ENCODE measurements at places on chromosomes 12 and 14. TPM values are rescaled to one million over a fixed set of nuclear protein-coding genes. Genes with fewer than 3 reads are reported as not detected.

- H3K4me3 ChIP-seq = no peak overlapping the region
- H3K36me3 ChIP-seq = no peaks in the 10 kb centered on the region
- H3K4me1 ChIP-seq = no peaks in the 10 kb centered on the region
- no peaks in the 10 kb centered on the region for H3K27me3 ChIP-seq
Observed at GRCh38 chr12:47876440-47876960, 28.3 kb downstream of the VDR start.

DNA sequence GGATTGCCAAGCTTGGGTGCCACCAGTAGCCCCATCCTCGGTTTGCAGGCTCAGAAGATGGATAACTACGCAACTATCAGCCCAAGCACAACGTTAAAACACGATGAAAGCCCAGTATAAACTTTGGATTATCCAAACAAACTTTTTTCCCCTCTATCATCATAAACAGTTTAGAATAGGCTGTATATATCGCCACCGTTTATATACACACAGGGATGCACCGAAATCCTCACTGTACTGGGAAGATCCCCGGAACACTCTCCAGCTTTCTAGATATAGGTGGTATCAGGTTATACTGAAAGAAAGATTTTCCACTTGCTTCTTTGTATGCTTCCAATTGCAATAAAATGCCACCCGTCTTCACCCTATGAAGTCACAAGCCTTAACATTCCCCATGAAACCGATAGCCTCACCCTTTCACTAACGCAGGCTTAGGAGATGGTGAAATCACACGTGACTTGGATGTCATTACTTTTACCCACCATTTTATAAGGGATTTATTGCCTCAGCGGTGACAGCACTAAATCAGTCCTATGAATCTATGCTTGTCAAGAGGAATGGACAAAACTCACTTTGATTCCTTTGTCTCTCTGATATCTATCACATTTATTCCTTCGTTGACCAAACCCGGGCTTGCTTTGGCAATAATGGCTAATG lies 207.6 kb upstream of the FOXN3 start:
- H3K36me3 ChIP-seq = no peaks in the 10 kb centered on the region
- DNase-seq = no peak
- no peak overlapping the region for H3K27ac ChIP-seq
- no peaks in the 10 kb centered on the region for H3K4me1 ChIP-seq
- no peak overlapping the region for H3K4me3 ChIP-seq

GRCh38 chr12:73057428-73057827 lies 785.3 kb downstream of the TRHDE start:
- H3K4me1 ChIP-seq = no peaks in the 10 kb centered on the region
- no peak overlapping the region for H3K27ac ChIP-seq
- no peaks in the 10 kb centered on the region for H3K27me3 ChIP-seq

DNA sequence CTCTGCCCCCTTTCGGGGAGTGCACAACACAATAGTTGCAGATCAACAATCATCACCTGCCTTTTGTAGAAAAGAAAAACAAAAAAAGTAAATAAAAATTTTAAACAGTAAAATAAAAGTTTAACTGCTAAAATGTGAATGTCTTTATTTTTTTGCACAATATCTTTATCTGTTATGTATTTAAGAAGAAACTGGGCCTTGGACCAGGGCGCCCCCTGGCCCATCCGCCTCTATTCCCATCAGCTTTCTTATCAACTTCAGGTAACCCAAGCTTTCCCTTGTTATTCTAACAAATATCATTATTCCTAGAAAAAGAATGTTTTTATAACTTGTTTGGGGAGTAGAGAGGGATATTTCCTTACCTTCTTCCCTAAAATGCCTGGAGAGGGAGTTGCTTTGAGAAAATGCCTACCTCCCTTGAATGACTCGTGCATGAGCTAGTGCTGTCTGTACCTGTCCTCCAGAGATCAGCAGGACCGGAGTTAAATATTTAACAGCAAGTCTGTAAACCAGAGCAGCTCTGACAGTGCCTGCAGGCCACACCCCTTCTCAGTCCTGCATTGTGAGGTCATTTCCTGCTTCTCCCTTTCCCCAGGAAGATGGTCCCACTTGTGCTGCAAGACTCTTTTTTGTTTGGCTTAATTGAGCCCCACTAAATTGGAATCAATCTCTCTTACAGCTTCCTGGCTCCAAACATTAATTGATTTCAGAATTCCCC lies 192.8 kb upstream of the RGS6 start:
- peaks cover 9% of the 10 kb centered on the region for H3K36me3 ChIP-seq
- H3K27ac ChIP-seq = no peak overlapping the region
- no peaks in the 10 kb centered on the region for H3K27me3 ChIP-seq

DNA sequence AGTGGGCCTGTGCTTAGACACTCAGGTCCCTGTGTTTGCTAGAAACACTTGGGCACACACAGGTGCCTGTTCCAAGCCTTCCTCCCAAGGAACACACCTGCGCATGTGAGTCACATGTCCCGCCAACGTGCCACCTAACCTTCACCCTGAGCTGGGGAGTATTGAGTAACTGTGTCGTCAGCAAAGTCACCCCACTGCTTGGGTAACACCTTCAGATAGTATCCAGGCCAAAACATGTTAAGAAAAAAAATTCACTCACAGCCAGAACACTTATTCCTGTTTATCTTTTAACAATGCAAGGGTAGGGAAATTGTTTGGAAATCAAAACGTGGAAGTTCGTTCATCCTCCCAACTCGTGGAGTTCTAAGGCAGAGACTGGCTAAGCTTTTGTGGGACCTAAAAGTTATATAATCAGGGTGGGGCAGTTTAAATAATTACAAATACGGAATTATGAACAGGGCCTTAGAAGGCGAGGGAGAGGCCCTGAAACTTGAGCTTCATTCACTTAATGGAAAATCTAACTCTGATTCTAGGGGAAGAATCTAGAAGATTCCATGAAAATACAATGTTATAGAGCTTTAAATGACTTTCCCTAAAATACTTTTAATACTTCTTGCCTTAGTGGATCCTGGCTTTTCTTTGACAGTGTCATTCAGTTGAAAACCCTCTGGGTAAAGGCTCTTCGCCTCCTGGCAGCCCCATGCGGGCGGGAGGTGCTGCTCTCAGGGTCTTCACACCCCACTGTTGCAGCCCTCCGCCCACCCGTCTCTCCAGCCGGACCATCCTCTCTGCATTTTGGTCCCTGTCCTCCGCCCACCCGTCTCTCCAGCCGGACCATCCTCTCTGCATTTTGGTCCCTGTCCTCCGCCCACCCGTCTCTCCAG lies 30.3 kb upstream of the ADIPOR2 start:
- H3K27ac ChIP-seq = peak overlapping the region; percentile 87
- no peaks in the 10 kb centered on the region for H3K36me3 ChIP-seq
- peaks cover 34% of the 10 kb centered on the region for H3K4me1 ChIP-seq

GRCh38 chr12:64669270-64669842 lies 59.1 kb downstream of the RASSF3 start:
- DNase-seq = no peak
- H3K4me3 ChIP-seq = peak overlapping the region; percentile 7
- H3K27me3 ChIP-seq = no peaks in the 10 kb centered on the region
- H3K27ac ChIP-seq = peak overlapping the region; percentile 47
- no peaks in the 10 kb centered on the region for H3K36me3 ChIP-seq

GRCh38 chr14:61041704-61042103 lies 60.7 kb downstream of the SLC38A6 start:
- H3K36me3 ChIP-seq = no peaks in the 10 kb centered on the region
- H3K27ac ChIP-seq = no peak overlapping the region
- no peak overlapping the region for H3K4me3 ChIP-seq
- no peaks in the 10 kb centered on the region for H3K27me3 ChIP-seq

DNA sequence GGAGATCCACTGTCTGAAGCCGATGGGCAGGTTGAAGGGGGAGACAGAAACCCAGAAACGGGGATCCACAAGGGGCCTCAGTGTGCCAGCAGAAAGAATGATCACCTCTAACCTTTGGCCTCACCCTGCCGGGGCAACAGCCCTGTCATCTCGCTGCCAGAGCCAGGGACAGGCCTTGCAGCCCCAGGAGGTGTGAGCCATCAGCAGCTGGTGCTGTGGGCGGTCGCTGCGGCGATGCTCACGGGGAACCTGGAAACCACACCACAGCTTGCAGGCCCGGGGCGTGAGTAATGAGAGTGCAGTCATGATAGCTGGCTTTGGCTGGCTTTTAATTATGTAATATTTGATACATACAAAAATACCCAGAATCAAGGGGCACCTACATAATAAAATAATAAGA lies 4.7 kb upstream of the TTC7B start:
- H3K4me3 ChIP-seq = no peak overlapping the region
- H3K36me3 ChIP-seq = no peaks in the 10 kb centered on the region
- no peaks in the 10 kb centered on the region for H3K27me3 ChIP-seq
- DNase-seq = no peak

GRCh38 chr14:51507906-51508511 lies 143.7 kb upstream of the FRMD6 start:
- no peak overlapping the region for H3K27ac ChIP-seq
- DNase-seq = no peak
- H3K4me3 ChIP-seq = no peak overlapping the region
- H3K27me3 ChIP-seq = no peaks in the 10 kb centered on the region
- no peaks in the 10 kb centered on the region for H3K4me1 ChIP-seq

DNA sequence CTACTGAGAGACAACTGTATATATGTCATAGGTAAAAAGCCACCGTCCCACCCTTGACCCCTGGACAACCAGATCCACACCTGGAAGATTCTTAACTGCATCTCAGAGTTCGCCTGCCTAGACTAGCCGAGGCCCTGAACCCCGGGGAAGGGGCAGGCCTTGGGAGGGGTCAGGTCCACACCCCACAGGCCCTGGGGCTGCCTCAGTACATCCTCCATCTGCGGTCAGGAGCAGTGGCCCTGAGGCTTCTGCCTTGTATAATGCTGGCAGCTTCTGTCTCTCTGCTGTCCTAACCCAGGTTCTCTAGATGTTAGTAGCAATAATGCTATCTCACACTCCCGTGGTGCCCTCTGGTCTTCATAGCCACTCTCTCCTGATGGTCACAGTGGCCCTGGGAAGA lies 36.8 kb downstream of the JDP2 start:
- DNase-seq = no peak
- no peaks in the 10 kb centered on the region for H3K27me3 ChIP-seq
- peak overlapping the region; percentile 16 for H3K27ac ChIP-seq
- H3K4me3 ChIP-seq = no peak overlapping the region

- H3K36me3 ChIP-seq = no peaks in the 10 kb centered on the region
- H3K27ac ChIP-seq = no peak overlapping the region
- no peaks in the 10 kb centered on the region for H3K27me3 ChIP-seq
- H3K4me3 ChIP-seq = no peak overlapping the region
- no peaks in the 10 kb centered on the region for H3K4me1 ChIP-seq
- DNase-seq = no peak
Observed at GRCh38 chr14:26289891-26290486, 307.8 kb downstream of the NOVA1 start.

DNA sequence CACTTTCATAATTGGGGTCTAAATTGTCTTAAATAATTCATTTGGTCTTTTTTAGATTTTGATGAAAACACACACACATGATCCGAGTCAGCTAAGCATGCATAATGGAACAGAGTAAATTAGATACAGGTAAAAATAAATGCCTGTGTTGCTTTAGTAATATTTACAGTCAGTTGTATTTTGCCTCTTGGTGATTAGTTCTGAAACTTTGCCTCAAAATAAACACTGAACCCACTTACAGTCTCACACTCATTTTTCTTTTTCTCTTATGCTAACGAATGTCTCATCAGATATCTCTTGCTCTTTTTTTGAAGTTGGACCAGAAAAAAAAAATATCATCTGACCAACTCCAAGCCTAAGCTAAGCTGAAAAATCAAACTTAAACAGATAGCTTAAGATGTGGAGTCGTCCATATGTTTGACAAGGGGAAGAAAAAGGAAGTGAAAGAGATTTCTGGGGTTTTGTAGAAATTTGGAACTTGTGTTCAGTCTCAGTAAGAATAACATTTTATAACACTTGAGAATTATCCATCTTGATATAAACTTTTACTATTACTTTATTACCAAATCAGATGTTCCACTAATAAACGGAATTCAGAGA lies 592.5 kb downstream of the RPL10L start:
- no peak overlapping the region for H3K27ac ChIP-seq
- H3K36me3 ChIP-seq = no peaks in the 10 kb centered on the region
- no peak overlapping the region for H3K4me3 ChIP-seq
- no peaks in the 10 kb centered on the region for H3K4me1 ChIP-seq

GRCh38 chr12:50061946-50062686 lies 4.7 kb downstream of the ASIC1 start:
- H3K27me3 ChIP-seq = no peaks in the 10 kb centered on the region
- DNase-seq = no peak

DNA sequence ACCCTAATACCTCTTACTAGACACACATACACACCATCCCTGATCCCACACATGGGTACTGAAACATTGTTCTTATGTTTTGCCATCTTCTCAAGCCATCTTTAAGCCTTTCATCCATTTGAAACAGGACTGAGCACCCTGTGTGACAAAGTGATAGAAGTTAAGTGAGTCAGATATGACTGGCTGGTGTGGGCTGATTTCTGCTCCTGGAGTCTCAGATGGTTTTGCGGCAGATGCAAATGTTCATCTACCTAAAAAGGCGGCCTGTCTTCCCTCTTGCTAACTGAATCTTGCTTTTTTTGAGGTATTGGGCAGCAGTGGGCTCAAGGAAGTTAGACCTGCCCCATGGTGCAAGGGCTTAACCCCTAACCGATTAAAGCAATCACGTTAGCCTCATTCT lies 30.4 kb upstream of the PKP2 start:
- H3K27ac ChIP-seq = no peak overlapping the region
- no peak for DNase-seq
- no peak overlapping the region for H3K4me3 ChIP-seq

DNA sequence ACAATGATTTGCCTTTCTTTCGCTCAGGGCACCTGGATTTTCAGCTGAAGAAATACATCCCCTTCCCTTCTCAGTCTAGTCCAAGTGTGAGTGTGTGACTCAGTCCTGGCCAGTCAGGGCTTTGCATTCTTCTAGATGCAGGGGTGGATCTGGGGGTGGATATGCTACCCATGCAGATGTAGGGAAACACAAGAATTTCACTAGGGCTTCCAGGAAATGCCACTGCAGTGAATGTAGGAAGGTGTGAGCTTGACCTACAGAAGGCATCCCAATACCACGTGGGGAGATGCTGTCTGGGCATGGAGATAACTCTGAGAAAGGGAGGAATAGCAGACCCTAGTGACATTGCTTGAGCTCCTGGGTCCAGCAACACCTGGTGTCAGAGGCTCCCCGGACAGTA lies 404.2 kb downstream of the GLT1D1 start:
- H3K4me3 ChIP-seq = no peak overlapping the region
- no peak for DNase-seq
- H3K4me1 ChIP-seq = no peaks in the 10 kb centered on the region
- no peak overlapping the region for H3K27ac ChIP-seq
- H3K27me3 ChIP-seq = no peaks in the 10 kb centered on the region

- no peak overlapping the region for H3K27ac ChIP-seq
- H3K36me3 ChIP-seq = no peaks in the 10 kb centered on the region
- no peak for DNase-seq
- H3K4me1 ChIP-seq = peaks cover 19% of the 10 kb centered on the region
- no peak overlapping the region for H3K4me3 ChIP-seq
Observed at GRCh38 chr12:94206886-94207285, 58.5 kb downstream of the PLXNC1 start.

DCP1B gene
- 5.8 TPM for total RNA-seq

NRIP2 gene
- total RNA-seq = 0.59 TPM

CLEC4D gene
- total RNA-seq = not detected

WNT1 gene
- not detected for total RNA-seq

RAD51AP1 gene
- 0.86 TPM for total RNA-seq

NOXRED1 gene
- not detected for total RNA-seq

PSMA6 gene
- 143 TPM for total RNA-seq

MYH6 gene
- 8,253 TPM for total RNA-seq

C12orf75 gene
- total RNA-seq = 2.7 TPM

STAC3 gene
- 0.59 TPM for total RNA-seq

SOX5 gene
- 5.6 TPM for total RNA-seq

FAIM2 gene
- 4.6 TPM for total RNA-seq

OTOGL gene
- 10.9 TPM for total RNA-seq

TMEM179 gene
- 0.52 TPM for total RNA-seq

CACNA2D4 gene
- 1.6 TPM for total RNA-seq
